ENCODE measurements at places on chromosomes 12 and 14.

DNA sequence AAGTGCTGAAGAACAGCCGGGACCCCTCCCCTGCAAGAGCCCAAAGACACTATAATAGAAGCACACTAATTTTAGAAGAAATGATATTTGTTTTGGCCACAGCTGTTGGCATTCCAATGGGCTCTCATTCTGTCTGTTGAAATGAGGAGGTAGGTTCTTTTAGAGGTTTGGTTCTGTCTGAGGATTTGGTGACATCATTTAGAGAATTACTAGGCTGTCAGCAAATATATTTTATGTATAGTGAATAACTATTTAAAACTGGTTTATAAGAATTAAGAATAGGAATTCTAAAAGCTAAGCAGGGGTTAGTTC lies 200.7 kb upstream of the SLC38A2 start:
- H3K36me3 ChIP-seq = no peaks in the 10 kb centered on the region
- H3K27me3 ChIP-seq = no peaks in the 10 kb centered on the region
- DNase-seq = no peak
- peaks cover 3% of the 10 kb centered on the region for H3K4me1 ChIP-seq
- no peak overlapping the region for H3K4me3 ChIP-seq
- H3K27ac ChIP-seq = no peak overlapping the region

DNA sequence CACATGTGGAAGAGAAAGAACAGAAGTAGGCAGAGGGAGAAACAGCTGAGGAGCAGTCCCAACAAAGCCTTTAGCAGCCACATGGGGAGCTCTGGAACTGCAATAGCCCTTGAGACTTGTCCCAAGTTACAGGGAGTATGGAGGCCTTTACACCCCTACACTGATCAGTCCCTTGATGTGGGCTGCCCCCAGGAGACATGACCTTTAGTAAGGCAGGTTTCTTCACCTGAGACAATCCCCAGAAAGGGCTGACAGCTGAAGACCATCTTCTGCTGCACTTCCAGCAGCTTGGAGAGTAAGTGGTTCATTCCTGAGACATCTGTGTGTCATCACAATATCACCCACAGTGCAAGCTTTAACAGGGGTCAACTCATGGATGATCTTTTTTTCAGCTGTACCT lies 8.6 kb upstream of the SNAPC1 start:
- H3K27me3 ChIP-seq = no peaks in the 10 kb centered on the region
- no peak overlapping the region for H3K27ac ChIP-seq
- DNase-seq = no peak
- H3K4me3 ChIP-seq = no peak overlapping the region

- H3K4me3 ChIP-seq = no peak overlapping the region
- DNase-seq = no peak
- peaks cover 13% of the 10 kb centered on the region for H3K27me3 ChIP-seq
- peaks cover 17% of the 10 kb centered on the region for H3K4me1 ChIP-seq
Measured at GRCh38 chr12:102765736-102766135, 151.3 kb downstream of the PAH start.

DNA sequence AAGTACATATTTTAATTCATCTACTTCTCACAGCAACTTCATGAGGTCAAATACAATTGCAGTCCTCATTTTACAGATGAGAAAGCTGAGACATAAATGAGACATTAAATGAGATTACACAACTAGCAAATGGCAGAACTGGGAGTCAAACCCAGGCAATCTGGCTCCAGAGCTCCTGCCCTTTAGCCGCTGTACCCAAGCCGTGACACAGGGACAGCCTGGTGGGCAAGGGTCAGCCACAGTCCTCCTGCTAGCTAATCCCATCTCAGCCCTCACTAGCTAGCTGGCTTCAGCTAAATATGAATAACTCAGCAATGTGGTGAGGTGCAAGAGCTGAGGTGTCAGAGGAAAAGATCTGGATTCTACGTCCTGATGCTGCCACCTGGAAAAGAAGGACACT lies 54.8 kb downstream of the NINJ2 start:
- H3K27ac ChIP-seq = no peak overlapping the region
- no peaks in the 10 kb centered on the region for H3K4me1 ChIP-seq
- no peak for DNase-seq
- H3K4me3 ChIP-seq = no peak overlapping the region
- H3K27me3 ChIP-seq = peaks cover 6% of the 10 kb centered on the region

DNA sequence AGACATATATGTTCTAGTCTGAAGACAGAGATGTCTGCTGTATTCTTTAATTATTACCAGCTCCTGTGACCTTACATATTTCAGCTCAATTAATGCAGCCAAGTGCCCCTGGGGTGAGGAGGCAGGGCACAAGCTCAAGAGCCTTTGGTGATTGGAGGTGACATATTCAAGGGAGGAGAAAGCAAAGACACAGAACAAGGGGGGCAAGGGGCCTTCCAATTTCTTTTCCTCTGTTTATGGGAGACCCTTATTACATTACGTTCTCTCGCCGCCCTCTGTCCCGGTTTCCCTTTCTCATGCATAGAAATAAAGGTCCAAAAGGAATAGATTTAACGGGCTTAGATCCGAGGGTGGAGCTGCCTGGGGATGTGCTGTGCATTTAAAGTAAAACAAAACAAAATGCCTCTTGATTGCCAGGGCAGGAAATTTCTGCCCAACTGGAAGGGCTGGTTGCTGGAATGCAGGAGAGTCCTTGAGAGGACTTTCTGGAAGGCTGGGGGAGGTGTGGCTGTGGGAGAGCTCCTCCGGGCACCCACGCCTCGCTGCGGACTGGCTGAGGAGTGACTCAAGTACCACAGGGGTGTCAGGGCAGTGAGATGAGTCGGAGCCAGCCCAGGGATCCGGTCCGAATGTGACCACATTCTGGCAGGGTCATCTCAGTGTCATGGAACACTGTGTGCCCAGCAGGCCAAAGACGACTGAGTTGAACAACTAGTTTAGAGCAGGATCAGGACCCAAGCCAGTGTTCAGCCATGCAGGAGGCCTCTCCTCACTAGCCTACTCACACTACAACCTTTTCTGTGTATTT lies 32.1 kb upstream of the GSG1 start:
- H3K27me3 ChIP-seq = peaks cover 4% of the 10 kb centered on the region
- peaks cover 16% of the 10 kb centered on the region for H3K36me3 ChIP-seq
- H3K4me1 ChIP-seq = peaks cover 26% of the 10 kb centered on the region
- peak overlapping the region; percentile 98 for H3K27ac ChIP-seq

GRCh38 chr12:5369298-5369697 lies 62.6 kb upstream of the NTF3 start:
- DNase-seq = no peak
- H3K36me3 ChIP-seq = no peaks in the 10 kb centered on the region
- H3K4me3 ChIP-seq = no peak overlapping the region
- no peak overlapping the region for H3K27ac ChIP-seq
- peaks cover 25% of the 10 kb centered on the region for H3K27me3 ChIP-seq
- no peaks in the 10 kb centered on the region for H3K4me1 ChIP-seq

GRCh38 chr12:95118138-95118787 lies 44.8 kb upstream of the NR2C1 start:
- H3K4me1 ChIP-seq = peaks cover 8% of the 10 kb centered on the region
- H3K4me3 ChIP-seq = no peak overlapping the region
- no peaks in the 10 kb centered on the region for H3K27me3 ChIP-seq
